ENCODE measurements at places on chromosomes 2 and 18.

DNA sequence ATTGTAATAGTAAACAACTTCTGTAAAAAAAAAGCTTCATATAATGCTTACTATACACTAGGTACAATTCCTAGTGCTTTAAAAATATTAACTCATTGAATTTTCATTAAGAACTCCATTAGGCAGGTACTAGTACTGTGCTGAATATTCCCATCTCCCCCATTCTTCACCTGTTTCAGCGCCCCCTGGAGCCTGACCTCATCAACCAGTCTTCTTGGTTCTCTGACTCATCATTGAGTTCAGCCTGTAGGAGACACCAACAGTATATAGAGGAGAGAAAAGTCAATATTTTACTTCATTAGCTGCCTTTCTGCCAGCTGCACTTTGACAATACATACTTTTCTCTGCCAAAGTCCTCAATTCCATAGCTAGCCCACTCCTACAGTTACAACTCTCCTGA is 1009.9 kb upstream of the KLHL29 start:
- DNase-seq, result no peak

DNA sequence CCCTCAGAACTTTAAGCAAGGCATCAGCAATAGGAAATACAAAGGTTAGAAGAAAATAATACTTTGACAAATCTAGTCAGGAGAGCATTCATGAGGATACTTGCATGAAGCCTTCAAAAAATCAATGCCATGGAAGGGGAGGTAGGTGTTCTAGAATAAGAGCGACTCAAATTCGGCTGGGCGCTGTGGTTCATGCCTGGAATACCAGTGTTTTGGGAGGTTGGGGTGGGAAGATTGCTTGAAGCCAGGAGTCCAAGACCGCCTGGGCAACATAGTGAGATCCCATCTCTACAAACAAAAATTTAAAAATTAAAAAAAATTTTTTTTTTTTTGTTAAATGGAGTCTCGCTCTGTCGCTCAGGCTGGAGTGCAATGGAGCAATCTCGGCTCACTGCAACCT is 21.8 kb downstream of the GBX2 start:
- DNase-seq, result no peak

DNA sequence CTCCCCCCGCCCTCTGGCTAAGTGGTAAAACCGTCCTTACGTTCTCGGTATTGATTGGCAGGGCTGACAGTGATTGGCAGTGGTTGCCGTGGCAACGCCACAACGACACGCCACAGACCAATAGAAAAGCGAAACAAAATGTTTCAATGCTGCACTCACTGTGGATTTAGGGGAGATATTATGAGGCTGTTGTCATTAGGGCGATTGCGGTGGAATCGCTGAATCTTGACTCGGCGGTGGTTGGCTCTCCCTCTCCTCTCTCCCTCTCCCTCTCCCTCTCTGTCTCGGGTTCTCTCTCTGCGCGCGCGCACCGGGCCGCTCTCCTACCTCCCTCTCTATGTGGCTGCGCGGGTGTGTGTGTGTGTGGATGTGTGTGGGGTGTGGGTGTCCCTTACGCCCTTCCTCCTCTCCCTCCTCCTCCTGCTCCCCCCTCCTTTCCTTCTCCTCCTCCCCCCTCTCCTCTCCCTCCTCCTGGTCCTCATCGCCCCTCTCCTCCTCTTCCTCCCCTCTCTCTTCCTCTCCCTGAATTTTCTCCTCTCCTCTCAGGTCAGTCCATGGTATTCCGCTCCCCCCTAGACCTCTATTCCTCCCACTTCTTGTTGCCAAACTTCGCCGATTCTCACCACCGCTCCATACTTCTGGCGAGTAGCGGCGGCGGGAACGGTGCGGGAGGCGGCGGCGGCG is at the start of gene SIX3:
Gene SIX3, plus strand, starts transcription at position 152 of the 684 bp plus-strand sequence. Its CDS starts 403 bp downstream, at position 555.
- DNase-seq, result peak; percentile 44

DNA sequence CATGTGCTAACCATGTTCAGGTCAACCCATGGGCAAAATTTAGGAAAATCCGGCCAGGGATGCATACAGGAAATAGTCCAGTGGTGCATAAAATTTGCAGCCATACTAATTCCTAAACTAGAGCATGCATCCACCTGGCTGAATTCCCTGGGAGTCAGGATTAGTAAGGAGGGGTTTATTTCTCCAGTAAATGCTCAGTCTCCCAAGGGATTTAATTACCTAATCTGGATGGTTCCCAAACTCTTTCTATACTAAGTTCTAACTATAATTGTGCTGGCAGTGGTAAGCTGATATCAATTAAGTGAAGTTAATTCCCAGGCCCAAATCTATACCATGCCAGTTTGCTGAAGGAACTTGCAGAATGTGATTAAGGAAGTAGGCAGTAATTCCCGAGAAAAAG is 26.2 kb upstream of the EVA1A start:
- no peak for DNase-seq

DNA sequence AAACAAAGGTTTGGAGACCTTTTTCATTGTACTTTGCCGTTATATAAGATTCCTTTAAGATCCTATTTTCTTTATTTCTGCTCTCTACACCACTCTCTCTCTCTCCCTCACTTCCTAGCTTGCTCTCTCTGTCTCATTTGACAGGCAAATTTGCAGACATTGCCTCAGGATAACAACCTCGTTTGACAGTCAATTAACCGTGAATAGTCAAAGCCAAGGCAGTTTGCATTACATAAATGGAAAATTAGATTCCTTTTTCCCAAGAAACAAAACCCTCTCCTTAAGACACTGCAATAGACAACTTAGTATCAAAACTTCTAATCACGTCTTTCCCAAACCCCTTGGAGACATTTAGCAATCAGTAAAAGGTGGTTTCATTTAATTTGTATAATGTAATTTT is 7.4 kb downstream of the SKOR2 start:
- no peak for DNase-seq

All from CD4-positive, alpha-beta T cell treated with Interleukin-10 for 1 hour (primary cell).